H54 (cell line): ENCODE measurements at places on chromosomes 5 and 9.

GRCh38 chr9:134591082-134591571 lies 50.5 kb upstream of the COL5A1 start:
- no peak for DNase-seq

- DNase-seq: no peak
These were observed 109.0 kb downstream of the FAM174A start for GRCh38 chr5:100644185-100644584.

DNA sequence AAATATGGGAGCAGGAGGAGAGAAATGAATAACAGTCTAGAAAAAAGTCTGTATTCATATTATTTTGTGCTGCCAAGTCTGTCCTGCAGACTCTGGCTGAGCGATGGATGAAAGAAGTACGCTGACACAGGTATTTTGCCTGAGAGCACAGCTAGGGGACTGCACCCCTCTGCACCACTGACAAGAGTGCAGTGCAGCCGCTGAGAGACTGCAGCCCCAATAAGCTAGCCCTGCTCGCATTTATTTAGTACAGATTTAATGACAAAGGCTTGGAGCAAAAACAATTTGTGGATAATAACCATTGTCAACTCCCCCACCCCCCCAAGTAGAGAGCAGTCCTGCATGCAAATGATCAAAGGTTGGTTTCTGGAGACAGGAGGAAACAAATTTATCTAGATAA lies 13.3 kb upstream of the MRPS30 start:
- DNase-seq: no peak

GRCh38 chr5:159340511-159340910 lies 10.2 kb upstream of the IL12B start:
- DNase-seq: no peak

- DNase-seq: peak; percentile 70
These were observed 13.7 kb upstream of the CERCAM start for GRCh38 chr9:128406848-128407391.

DNA sequence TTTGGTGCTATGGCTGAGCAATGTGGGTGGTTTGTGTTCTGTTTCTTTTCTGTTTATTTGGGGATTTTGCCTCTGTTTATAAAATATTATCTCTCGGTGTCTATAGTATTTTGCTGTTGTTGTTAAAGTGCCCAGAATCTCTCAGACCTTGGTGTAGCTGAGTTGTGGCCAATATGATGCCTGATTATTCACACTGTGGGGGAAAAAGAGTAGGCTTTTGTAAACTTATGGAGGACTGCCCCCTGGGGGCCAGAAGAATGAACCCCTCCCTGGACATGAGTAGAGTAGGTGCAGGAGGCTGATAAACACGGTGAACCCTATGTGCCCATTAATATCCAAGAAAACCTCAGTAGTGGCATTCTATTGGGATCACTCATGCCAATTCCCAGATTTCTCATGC lies 49.0 kb upstream of the DPYSL3 start:
- DNase-seq: peak; percentile 18

GRCh38 chr5:1039210-1039548 lies 30.6 kb downstream of the NKD2 start:
- DNase-seq: no peak

- no peak for DNase-seq
These were observed 670.5 kb upstream of the RGMB start for GRCh38 chr5:98102936-98103335.

DNA sequence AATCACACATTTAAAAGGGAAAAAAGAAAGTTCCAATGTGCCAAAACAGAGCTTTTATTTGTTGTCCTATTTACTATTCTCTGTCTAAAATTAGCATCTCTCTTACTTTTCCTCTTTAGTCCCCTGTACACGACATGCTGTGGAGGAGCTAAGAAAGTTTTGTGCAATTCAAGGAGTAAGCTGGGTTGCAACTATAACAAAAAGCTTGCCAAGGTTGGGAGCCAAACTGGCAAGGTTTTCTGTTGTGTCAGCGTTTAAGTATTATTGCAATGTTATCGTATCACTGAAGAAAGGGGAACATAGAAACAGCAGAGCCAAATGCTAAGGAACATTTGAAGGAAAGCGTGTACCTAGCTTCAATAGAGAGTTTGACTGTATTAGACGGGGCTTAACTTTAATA lies 680.8 kb downstream of the CETN3 start:
- no peak for DNase-seq

GRCh38 chr5:178526773-178527457 lies 63.3 kb downstream of the COL23A1 start:
- peak; percentile 16 for DNase-seq

DNA sequence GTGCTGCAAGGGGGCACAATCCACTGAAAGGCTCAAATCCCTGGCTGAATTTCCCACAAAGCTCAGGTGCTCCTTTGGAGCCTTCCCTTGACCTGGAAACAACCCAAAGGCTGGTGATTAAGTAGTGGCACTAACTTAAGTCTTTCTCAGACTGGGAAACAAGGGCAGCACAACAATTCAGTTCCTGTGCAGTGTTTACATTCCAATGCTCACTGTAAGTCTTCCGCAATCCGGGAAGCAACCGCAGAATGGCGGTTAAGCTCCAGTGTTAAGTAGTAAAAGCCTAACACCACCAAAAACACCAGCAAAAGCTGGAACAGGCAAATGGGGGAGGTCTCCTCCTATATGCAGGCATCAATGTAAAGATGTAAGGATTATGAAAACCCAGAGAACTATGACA lies 117.2 kb downstream of the TRPM3 start:
- no peak for DNase-seq

- DNase-seq: no peak
These were observed 171.4 kb upstream of the NFIB start for GRCh38 chr9:14485366-14485765.

DNA sequence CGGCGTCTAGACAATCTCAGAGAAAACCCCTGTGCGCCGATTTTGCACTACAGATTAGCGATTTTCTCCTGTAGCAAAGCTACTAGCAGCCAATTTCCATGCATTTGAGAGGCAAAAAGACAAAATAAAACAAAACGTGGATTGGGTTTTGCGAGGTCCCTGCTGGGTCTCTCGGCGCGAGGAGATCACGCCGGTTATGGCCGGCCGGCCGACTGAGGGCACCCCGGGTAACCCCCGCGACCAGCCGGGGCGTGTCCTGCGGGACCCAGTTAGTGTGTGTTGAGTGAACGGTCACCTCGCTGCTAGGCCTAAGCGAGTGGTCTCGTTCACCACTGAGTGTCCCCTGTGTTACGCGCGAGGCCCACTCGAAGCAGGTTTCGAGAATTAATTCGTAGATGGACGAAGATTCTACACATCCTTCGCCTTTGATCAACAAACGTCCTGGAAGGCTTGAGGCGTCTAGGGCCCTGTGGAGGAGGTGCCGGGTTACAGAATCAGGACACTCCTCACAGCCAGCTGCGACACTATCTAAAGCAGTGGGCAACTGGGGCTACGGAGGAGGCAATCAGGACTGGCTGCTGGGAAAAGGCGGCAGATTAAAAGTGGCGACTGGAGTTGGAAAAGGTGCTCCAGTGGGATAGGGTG lies 764 bp upstream of the VDAC1 start:
- DNase-seq: no peak

DNA sequence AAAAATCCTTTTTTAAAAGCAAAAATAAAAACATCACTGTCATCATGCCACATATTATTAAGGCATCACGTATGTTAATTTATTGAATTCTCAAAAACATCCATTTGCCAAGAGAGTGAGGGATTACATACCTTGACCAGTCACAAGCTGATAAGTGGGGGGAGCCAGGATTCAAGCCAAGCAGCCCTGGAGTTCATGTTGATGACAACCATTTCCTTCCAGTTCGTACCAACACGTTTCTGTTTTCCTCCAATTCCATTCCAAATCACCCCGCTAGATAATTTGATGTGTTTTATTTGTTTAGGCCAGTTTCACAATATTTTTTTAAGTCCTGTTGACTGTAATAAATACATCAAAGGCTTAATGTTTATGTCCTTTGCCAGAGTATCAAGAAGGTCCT lies 53.0 kb downstream of the SLC1A3 start:
- DNase-seq: no peak

GRCh38 chr5:13878357-13878756 lies 66.1 kb downstream of the DNAH5 start:
- no peak for DNase-seq

DNA sequence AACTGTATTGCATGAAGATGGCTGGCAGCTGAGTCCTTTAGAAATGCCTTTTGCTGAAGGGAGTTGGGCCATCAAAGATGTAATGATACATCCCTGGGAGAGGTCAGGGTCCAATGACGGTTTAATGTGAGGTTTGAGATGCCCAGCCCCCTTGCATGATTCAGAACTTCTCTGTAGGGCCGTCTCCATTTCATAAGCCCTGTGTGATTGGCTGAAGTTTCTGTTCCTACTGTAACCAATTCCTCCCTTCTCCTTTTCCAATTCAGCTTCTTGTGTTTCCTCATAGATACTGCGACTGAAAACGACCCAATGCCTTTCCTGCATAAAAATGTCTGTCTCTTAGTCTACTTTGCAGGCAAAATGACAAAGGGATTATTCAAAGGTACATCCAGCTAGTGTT lies 47.9 kb upstream of the ST8SIA4 start:
- no peak for DNase-seq
